SIG-M5 (cell line): ENCODE measurements at places on chromosomes 6 and 20.

DNA sequence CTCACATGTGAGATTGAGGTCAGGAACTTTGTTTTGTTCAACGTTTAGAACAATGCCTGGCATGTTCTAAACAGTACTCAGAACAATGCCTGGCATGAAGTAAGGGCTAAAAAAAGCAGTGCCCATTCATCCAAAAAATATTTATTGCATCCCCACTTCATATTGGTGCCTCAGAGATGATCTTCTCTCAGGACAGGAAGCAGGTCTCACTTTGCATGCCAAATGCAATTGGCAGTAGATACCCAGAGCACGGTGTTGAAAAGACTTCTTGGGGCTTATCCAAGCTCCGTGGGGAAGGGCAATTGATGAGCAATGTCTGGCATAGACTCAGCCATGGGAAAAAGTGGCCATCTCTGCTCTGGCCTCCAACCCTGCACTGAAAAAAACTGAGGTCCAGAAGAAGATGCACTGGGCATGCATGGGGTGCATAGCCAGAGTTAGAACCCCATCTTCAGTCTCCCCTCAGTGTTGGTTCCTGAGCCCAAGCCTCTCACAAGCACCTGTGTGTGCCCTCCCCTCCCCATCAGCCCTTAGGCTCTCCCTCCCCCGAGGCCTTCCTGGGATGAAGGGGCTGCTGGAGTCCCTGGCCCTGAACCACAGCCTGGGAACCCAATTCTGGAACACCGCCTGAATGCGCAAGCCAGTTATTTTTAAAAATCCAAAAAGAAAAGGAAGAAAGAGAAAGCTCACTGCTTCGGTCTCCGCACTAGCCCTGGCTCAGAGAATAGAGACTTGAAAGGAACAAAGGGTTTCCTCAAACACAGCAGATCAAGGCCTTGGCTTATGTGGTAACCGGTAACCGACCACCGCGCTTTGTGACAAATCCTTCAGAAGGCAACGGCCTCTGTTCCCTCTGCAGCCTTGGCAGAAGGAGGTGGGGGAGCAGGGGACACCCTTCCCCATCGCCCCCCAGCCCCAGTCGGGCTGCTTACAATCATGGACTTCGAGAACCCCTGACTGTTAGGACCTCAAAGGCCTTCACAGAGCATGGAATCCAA lies 78.5 kb upstream of the SIRPA start:
- no peak for DNase-seq

DNA sequence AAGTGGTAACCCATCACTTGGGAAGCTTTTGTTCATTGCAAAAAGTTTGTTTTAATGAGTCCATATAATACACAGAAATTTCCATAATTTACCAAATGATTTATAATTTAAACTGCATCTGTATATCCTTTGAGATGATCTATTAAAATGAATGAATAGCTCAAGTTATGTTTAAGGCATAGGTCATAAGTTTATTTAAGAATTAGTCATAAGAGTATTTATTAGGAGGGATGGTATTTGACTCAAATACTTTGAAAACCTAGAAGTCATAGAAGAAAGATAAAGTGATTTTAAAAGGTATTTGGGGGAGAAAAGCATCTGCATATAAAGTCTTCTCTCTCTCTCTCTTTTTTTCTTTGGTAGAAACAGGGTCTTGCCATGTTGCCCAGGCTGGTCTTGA lies 388.5 kb downstream of the CDKAL1 start:
- no peak for DNase-seq

DNA sequence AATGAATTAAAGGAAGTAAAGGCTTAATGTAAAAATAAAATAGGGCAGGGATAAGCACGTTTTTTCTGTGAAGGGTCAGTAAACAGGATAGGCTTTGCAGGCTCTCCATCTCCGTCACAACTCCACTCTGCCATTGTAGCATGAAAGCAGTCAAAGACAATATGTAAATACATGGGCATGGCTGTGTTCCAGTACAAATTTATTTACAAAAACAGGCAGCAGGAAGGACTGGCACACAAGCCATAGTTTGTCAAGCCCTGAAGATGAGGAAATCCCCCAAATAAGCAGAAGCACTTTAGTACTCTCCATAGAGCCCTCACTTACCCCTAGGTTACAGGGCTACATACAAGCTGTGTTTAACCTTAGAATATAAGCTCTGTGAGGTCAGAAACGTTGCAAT lies 8.9 kb upstream of the FBXO9 start:
- no peak for DNase-seq

DNA sequence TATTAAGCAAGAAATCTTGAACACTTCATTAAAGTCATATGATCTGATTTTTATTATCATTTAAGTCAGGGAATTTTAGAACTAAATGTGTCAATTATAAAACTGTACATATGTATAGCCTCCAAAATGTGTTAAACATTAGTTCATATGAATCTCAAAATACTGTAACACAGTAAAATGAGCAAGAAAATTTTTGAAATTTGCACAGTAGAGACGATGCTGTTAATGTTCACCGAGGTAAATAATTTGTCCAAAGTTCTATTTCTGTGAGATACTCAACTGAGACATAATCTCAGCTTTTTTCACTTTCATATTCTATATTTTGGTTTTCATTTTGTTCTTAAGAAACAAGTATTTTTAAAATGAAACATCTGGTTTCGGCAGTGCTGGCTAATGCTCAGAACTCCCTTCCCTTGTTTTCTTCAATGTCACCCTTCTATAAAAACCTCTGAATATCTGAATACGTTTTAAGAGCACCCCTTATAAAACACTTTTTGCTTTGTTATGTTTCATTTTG lies 353.1 kb downstream of the LAMA2 start:
- no peak for DNase-seq

DNA sequence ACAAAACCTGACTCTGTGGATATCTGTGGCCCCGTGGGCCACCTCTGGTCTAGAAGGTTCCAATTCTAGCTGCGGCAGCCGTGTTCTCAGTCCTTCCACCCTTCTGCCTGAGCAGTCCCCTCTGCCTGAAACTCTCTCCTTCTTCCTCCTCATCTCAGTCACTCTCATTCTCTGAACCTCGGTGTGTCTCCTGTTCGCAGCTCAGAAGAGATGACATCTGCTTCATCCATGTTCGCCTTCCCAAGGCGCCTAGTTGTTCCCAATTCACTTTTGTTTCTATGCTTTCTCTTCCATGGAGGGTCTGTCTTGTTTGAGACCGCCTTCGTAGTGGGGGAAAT lies 95.5 kb downstream of the CEBPB start:
- no peak for DNase-seq

DNA sequence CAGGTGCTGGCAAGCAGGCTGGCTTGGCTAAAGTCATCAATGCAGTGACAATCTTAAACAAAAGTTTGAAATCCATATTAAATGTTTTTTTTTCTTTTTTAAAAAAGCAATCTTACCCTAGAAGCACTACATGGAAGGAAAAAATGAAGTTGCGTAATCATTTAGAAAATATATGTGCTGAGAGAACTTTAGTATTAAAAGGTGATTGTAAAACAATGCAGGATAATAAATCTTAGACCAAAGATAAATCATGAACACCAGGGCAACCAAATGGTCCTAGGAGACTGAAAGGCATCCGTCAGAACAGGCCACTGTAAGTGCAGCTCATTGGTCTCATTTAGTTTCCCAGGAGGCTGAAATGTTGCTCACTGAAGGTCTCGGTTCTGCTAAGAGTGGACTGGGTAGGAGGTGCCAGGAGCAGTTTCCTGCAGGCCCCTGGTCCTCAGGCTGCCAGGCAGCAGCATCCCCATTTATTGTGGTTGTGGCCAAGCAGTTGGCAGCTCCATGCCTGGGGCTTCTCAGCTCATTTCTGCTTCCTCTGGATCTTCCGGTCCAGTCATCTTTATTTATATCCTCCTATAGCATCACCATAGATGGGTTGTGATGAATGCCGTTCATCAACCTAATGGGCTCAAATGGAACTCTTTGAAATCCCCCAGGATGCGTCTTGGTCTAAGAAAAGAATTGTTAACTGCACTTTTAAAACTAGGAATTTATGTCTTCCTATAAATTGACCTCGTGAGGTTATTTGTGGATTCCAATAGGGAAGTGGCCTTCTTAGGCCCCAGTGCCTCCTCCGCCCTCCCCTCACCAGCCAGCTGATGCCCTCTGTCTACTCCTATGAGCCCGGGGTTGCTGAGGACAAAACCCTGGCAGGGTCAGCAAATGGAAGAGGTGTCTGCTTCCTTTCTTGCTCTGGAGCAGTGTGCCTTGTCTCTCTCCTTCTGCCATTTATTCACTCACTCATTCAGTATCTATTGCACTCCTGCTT lies 269.0 kb downstream of the UST start:
- DNase-seq, result no peak

GRCh38 chr6:83510791-83511190 lies 1.5 kb upstream of the PRSS35 start:
- DNase-seq, result no peak

GRCh38 chr20:17417225-17417624 lies 114.0 kb downstream of the BFSP1 start:
- no peak for DNase-seq

- DNase-seq, result no peak
These were observed 17.7 kb upstream of the PARD6B start for GRCh38 chr20:50713657-50714101.

DNA sequence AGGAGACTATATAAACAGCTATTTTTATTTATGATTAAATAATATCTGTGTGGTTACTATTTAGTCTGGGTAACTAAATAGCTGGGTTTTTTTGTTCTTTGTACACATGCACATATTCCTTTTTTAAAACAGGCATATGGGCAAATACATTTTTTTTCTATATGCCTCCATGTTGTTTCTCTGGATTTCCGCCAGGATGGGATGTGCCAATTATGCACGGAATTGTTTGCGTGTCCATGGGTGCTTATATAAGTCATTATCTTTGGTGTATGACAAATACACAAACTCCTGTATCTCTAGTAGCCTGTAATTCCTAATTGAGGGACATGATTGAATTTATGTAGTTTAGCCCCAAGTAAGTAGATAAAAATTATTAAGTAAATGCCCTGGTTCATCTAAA lies 226.9 kb downstream of the BCKDHB start:
- no peak for DNase-seq

DNA sequence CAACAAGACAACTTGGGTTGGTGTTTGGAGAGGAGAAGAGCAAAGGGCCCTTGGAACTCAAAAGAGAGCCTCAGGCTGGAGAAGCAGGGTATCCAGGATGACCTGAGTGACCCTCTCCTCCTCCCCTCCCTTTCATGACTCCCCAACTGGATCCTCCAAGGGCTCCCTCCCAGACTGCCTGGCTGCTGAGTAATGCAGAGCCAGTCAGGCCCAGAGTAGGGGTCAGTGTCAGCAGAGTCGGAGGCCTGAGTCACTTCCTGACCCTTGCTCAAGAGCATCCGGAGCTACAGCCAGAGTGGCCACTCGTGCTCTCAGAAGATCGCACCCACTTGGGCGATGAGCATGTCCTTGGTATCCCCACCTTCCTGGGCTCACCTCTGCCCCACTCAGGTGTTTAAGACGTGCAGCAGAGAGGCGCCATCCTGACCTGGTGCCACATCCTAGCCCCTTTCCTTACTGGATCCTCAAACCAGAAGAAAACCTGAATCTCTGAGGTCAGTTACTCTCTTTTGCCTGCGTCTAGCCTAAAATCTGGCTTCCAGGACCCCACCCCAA lies 2.8 kb upstream of the MAPK13 start:
- no peak for DNase-seq

GRCh38 chr20:38190166-38190565 lies 25.1 kb upstream of the TGM2 start:
- DNase-seq, result no peak

GRCh38 chr6:22247916-22248482 lies 48.8 kb downstream of the PRL start:
- DNase-seq, result no peak

- DNase-seq, result no peak
These were observed 111.1 kb upstream of the CCDC28A start for GRCh38 chr6:138662471-138662870.

GRCh38 chr20:62703853-62704228 lies 4.8 kb upstream of the NTSR1 start:
- DNase-seq, result no peak

GRCh38 chr6:152004036-152004566 lies 196.6 kb downstream of the ESR1 start:
- DNase-seq, result no peak

DNA sequence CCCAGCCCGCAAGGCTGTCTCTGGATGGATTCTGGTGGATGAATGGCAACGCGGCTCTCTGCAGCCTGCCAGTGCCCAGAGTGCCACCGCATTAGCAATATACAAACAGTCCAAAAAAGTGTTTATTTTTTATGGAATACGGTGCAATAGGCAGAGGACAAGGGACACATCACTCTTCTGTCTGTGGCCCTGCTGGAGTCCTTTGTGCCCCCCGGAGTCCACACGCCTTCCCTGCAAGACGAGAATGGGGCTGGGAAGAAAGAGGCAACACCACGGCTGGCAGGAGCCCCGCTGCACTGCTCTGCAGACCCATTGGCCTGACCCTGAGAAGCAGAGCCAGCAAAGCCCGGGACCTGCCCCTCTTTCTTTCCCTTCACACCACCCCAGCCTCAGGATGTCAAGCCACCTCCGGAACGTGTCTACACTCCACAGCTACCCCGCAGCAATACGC lies 196.3 kb downstream of the SYNDIG1 start:
- DNase-seq, result no peak

DNA sequence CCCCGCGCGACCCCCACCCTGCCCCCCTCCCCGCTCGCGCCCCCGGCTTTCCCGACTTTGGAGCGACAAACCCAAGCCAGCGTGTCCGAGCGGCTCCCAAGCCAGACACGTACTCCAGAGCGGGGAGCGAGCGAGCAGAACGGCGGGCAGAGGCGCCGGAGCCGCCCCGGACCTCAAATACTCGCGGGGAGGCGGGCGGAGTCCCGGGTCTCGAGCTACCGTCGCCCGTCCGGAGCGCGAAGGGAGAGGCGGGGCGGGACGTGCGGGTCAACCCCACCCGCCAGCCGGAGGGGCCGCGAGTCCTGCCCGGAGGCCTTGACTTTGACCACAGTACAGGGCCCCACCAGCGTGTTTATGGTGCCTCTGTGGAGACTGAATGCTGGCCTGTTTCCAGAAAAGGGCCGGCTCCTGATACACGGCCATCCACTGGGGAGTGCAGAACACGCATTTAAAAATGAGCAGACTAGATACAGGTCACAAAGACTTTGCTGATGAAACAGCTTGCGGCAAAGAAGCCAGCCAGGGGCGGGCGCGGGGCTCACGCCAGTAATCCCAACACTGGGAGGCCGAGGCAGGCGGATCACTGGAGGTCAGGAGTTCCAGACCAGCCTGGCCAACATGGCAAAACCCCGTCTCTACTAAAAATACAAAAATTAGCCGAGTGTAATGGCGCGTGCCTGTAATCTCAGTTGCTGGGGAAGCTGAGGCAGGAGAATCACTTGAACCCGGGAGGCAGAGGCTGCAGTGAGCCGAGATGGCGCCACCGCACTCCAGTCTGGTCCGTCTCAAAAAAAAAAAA lies at the start of gene SERPINB6:
Gene SERPINB6, minus strand, starts transcription at position 148 of the 799 bp plus-strand sequence. CDS start 12,235 bp downstream, outside the sequence.
- no peak for DNase-seq
